Endodermal cell (in vitro differentiated cells): ENCODE measurements at places on chromosomes 1 and 21. TPM values are rescaled to one million over a fixed set of nuclear protein-coding genes. Genes with fewer than 3 reads are reported as not detected.
A peak's percentile ranks its signal among the peaks of the same experiment; 100 is the strongest.

GRCh38 chr21:36887963-36888362, 78.5 kb downstream of the HLCS start:
- no peak for DNase-seq
- H3K27me3 ChIP-seq = no peaks in the 10 kb centered on the region
- no peaks in the 10 kb centered on the region for H3K4me1 ChIP-seq
- no peak overlapping the region for H3K27ac ChIP-seq

Gene NPR1
- total RNA-seq = 4.5 and 4.6 TPM in 2 replicates

DNA sequence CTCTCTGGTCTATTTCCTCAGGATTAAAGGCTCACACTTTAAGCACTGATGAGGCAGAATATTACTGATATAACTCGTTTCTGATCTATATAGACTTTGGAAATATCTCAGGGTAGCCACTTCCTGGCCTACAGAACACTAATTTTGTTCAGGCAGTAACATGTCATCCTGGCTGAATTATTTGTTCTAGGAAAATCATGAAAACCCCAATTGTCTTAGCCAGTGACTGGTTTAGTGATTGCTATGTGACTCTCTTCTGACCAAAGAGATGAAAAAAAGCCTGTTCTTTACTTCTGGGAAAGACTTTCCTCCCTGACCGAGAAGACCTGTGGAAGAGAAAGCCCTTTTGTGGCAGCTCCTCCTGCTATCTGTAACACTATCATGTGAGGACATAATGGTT, 453.7 kb downstream of the SETD4 start:
- no peak for DNase-seq
- H3K36me3 ChIP-seq = no peaks in the 10 kb centered on the region
- no peak overlapping the region for H3K4me3 ChIP-seq
- no peaks in the 10 kb centered on the region for H3K4me1 ChIP-seq
- H3K27ac ChIP-seq = no peak overlapping the region

- no peaks in the 10 kb centered on the region for H3K4me1 ChIP-seq
- H3K4me3 ChIP-seq = no peak overlapping the region
- no peak for DNase-seq
- H3K27me3 ChIP-seq = no peaks in the 10 kb centered on the region
- no peak overlapping the region for H3K27ac ChIP-seq
These were observed 25.9 kb downstream of the UTP25 start for GRCh38 chr1:209853676-209854075.

DNA sequence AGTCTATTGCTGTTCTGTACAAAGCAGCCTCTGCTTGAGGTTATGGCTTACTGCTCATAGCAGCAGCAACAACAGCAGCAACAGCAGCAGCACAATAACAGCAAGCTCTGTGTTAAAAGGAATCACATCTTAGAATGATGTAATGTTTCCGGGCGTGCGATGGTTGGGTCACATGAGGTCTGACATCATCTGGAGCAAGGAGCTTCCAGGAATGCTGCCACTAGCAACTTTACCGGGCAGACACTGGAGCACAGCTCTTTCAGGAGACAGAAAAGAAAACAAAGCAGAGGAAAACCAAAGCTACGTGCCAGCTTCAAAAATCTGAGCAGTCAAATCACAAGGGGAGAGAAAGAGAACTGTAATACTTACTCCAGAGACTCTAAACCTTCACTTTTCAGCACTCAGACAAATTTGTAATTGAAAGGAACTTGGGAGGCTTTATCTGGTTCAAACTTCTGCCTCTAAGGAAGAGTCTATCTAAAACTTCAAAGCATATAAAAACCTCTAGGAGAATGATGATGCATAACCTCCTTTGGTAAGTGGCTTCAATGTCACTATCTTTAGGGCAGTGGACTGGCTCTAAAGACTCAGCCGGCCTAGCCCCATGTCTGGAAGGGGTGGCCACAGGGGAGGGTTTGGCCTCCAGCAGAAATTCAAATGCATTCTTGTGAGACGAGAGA, 28.3 kb upstream of the RAB3GAP2 start:
- DNase-seq = peak; percentile 56
- H3K4me3 ChIP-seq = no peak overlapping the region
- no peaks in the 10 kb centered on the region for H3K27me3 ChIP-seq
- H3K36me3 ChIP-seq = no peaks in the 10 kb centered on the region
- H3K4me1 ChIP-seq = no peaks in the 10 kb centered on the region

GRCh38 chr1:244065063-244065793, 14.1 kb downstream of the ZBTB18 start:
- no peaks in the 10 kb centered on the region for H3K4me1 ChIP-seq
- no peak overlapping the region for H3K27ac ChIP-seq
- no peaks in the 10 kb centered on the region for H3K36me3 ChIP-seq
- H3K4me3 ChIP-seq = no peak overlapping the region
- peak; percentile 35 for DNase-seq
- H3K27me3 ChIP-seq = no peaks in the 10 kb centered on the region

GRCh38 chr1:57307392-57308170, 116.3 kb downstream of the DAB1 start:
- H3K4me1 ChIP-seq = peaks cover 10% of the 10 kb centered on the region
- H3K27ac ChIP-seq = no peak overlapping the region
- no peak overlapping the region for H3K4me3 ChIP-seq
- H3K27me3 ChIP-seq = no peaks in the 10 kb centered on the region
- H3K36me3 ChIP-seq = no peaks in the 10 kb centered on the region
- DNase-seq = peak; percentile 87

DNA sequence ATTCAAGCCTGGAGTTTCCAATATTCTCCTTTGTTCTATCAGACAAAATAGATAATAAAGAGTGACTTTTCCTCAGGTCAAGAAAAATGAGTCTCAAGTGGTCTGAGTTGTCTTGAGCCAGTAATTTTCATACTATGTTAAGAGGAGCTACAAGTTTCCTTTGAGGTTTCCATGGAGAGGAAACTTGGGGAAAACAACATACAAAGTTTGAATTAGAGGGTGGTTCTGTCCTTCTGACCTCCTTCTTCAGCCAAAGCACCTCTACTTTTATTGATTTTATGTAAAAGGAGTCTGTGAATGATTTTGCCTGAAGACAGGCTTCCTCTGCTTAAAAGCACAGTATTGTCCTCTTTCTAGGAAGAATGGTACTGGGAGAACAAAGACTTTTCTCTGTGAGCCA, 497.2 kb upstream of the PKN2 start:
- H3K36me3 ChIP-seq = no peaks in the 10 kb centered on the region
- H3K4me1 ChIP-seq = peaks cover 5% of the 10 kb centered on the region
- no peak for DNase-seq
- no peak overlapping the region for H3K4me3 ChIP-seq
- no peak overlapping the region for H3K27ac ChIP-seq

Gene TNFRSF18
- 0.69 to 1.1 TPM (median 0.95 TPM) in 3 replicates for total RNA-seq

- no peaks in the 10 kb centered on the region for H3K4me1 ChIP-seq
- DNase-seq = peak; percentile 94
- no peak within 1 kb of the TSS for H3K27ac ChIP-seq
- no peaks in the 10 kb centered on the region for H3K36me3 ChIP-seq
- H3K27me3 ChIP-seq = peaks cover 38% of the 10 kb centered on the region
These were observed at the start of gene GSTM4 for GRCh38 chr1:109655615-109656519. Gene GSTM4, plus strand, starts transcription at chr1:109656099. Its CDS starts 291 bp downstream, at chr1:109656390.

Gene B3GALT2
- not detected in 3 replicates for total RNA-seq

Gene NRAS
- total RNA-seq = 74.0 and 75.0 TPM in 2 replicates

DNA sequence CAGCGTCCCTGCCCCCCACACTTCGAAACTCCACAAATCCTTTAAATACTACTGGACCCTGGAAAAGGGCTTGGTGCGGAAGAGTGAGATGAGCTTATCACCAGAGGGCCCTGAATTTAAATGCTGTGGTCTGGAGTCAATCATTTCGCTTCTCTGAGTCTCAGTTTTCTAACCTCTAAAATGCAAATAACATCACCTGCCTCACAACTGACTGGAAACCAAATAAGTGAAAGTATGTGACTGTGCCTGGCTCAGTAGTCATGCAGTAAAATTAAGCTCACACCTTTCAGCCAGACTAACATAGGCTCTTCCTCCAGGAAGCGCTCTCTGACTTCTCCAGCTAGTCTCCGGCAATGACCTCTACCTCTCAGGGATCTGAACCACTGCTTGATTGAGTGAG, 4.2 kb downstream of the GJA4 start:
- H3K27me3 ChIP-seq = no peaks in the 10 kb centered on the region
- no peaks in the 10 kb centered on the region for H3K4me1 ChIP-seq
- no peak overlapping the region for H3K4me3 ChIP-seq
- H3K27ac ChIP-seq = no peak overlapping the region
- no peak for DNase-seq

Gene FCGR2B
- not detected in 3 replicates for total RNA-seq

DNA sequence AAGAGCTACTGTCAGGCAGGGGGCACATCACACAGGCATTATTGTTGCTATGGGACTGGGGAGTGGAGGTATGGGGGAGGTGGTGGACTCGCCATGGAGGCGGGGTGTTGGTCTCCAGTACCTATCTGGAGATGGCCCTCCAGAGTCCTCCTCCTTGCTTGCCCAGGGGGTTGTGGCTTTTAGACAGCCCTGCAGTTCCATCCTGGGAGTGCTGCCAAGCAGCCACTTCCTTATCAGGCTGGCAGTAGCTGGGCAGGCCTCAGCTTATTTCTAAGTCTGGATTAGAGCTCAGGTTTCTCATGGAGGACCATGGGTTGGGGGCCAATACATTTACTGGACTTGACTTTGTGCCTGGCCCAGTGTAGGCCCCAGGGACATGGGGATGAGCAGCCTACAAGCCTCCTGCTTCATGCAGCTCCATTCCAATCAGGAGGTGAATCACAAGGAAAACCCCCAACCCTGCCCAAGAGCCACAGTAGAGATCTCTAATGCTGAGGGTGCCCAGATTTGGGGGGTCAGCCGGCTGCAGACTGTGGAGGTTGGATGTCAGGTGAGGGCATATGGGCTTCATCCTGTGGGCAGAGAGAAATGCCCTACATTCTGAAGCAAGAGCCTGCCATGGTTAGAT, 210.7 kb upstream of the EDN2 start:
- no peaks in the 10 kb centered on the region for H3K36me3 ChIP-seq
- no peaks in the 10 kb centered on the region for H3K4me1 ChIP-seq
- H3K4me3 ChIP-seq = no peak overlapping the region
- H3K27me3 ChIP-seq = no peaks in the 10 kb centered on the region
- no peak for DNase-seq
- no peak overlapping the region for H3K27ac ChIP-seq

DNA sequence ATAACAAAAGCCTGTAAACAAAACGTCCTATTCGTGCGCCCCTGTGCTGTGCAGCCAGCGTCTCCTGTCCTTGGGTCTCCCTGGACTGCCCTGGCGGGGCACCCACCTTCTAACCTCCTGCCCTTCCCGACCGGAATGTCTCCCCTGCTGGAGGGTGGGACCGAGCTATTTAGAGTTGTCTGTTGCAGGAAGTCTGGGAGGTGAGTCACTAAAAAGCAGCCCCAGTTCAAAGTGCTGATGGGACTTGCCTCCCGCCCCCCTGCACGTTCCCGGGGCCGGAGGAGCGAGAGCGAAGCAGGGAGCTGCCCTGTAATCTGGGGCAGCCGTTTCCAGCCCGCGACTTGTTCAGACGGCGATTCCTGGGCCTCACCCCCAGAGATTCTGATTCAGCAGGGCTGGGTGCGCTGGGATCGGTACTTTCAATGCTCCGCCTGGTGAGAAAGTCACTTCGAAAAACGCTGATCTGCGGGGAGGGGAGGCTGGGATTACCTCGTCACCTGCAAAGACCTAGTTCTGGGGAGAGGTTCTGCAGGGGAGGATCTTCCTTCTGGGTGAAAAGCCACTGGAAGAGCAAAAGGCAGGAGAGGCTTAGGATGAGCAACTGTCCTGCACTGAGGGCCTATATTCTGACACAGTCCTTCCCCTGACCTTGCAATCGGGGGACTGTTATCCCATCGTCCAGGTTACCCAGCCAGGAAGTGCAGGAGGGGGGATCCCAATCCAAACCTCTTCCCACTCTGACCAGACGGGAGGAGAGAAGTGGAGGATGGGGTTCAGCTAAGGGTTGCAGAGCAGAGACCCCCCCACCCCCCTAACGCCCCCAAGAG, 1.2 kb upstream of the DHRS3 start:
- H3K27ac ChIP-seq = no peak overlapping the region
- peaks cover 7% of the 10 kb centered on the region for H3K4me1 ChIP-seq
- peak; percentile 91 for DNase-seq

Gene DCST2
- total RNA-seq = 0.44 and 0.45 TPM in 2 replicates

GRCh38 chr21:38486221-38486620, 12.1 kb downstream of the ERG start:
- H3K27me3 ChIP-seq = no peaks in the 10 kb centered on the region
- no peaks in the 10 kb centered on the region for H3K36me3 ChIP-seq

GRCh38 chr1:242405947-242406346, 118.5 kb downstream of the PLD5 start:
- H3K4me1 ChIP-seq = no peaks in the 10 kb centered on the region
- DNase-seq = no peak
- no peaks in the 10 kb centered on the region for H3K36me3 ChIP-seq
- H3K27ac ChIP-seq = no peak overlapping the region
- H3K4me3 ChIP-seq = no peak overlapping the region

Gene AADACL3
- not detected in 3 replicates for total RNA-seq

GRCh38 chr1:104991702-104992101, 1242.0 kb downstream of the AMY1C start:
- H3K27me3 ChIP-seq = no peaks in the 10 kb centered on the region
- DNase-seq = no peak
- H3K4me1 ChIP-seq = no peaks in the 10 kb centered on the region
- no peak overlapping the region for H3K27ac ChIP-seq
- H3K36me3 ChIP-seq = no peaks in the 10 kb centered on the region

DNA sequence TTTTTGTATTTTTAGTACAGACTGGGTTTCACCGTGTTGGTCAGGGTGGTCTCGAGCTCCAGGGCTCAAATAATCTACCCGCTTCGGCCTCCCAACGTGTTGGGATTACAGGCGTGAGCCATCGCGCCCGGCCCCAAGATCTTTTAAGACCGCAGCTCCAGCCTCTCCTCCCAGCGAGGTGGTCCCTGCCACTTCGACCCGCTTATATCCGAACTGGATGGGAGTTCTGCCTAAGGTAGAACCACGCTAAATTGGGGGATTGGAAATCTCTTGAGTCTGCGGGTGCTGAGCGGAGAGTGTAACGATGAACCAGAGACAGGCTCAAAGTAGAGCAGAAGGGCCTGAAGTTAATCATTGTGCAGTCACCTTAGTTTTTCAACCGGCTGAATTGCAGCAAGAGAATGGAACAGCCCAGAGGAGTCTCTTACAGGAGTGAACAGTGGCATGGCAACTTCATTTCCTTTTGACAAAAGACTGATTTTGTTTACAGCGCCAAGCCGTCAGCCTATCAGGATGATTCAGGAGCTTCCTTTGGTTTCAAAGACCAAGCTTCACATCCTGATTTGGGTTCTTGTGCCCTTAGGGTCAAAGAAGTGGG, 726 bp upstream of the CYB5R1 start:
- no peaks in the 10 kb centered on the region for H3K27me3 ChIP-seq
- H3K4me1 ChIP-seq = peaks cover 14% of the 10 kb centered on the region
- H3K27ac ChIP-seq = no peak overlapping the region

DNA sequence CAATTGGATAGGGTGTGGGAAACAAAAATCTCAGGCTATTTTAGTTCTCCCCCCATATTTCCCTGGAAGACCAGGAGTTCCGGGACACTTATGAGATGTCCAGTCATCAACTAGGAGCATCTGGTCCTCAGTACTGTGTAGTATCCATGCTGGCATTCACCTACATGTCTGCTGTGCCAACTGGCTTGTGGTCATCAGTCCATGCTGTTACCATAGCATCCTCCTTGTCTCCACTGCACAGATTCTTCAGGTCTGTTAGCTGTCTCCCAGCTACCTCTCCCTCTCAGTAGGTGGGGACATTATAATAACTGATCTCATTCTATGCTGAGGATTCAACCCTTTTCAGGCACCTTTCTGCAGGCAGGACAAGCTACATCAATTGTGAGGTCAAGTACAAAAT, 302.9 kb downstream of the BARHL2 start:
- H3K27me3 ChIP-seq = no peaks in the 10 kb centered on the region
- no peak overlapping the region for H3K27ac ChIP-seq
- DNase-seq = no peak
- H3K4me3 ChIP-seq = no peak overlapping the region
- no peaks in the 10 kb centered on the region for H3K36me3 ChIP-seq
- no peaks in the 10 kb centered on the region for H3K4me1 ChIP-seq

Gene TTLL10
- total RNA-seq = 0.14 and 1.2 TPM in 2 replicates
